ENCODE measurements at places on chromosomes 5 and 9. TPM values are rescaled to one million over a fixed set of nuclear protein-coding genes. Genes with fewer than 3 reads are reported as not detected.

The MATR3 gene
- total RNA-seq = 183 TPM

The NEUROG1 gene
- not detected for total RNA-seq

The SGTB gene
- total RNA-seq = 25.3 TPM

The MRRF gene
- total RNA-seq = 29.0 TPM

The SLC6A18 gene
- total RNA-seq = not detected

The NUTM2G gene
- total RNA-seq = not detected

DNA sequence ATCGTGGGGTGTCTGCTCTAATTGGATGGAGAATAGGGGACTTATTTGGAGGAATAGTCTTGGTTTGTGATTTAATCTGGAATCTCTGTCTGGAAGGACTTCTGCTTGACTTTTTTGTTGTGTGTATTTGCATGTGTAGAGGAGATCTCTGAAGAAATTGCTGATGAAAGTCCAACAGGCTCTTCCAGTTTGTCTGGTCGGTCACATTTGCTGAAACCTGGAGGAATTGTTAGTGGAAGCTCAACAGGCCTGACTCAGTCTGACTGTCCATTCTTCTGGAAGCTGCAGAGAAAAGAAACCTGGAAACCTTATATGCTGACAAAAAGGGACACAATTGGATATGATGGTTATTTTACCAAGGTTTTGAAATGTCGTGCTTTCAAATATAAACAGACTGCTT is 33.4 kb upstream of the TENT2 start:
- peaks cover 6% of the 10 kb centered on the region for H3K36me3 ChIP-seq
- DNase-seq = no peak
- H3K27me3 ChIP-seq = peaks cover 2% of the 10 kb centered on the region
- no peak overlapping the region for H3K4me3 ChIP-seq
- peaks cover 8% of the 10 kb centered on the region for H3K4me1 ChIP-seq
- H3K27ac ChIP-seq = no peak overlapping the region

DNA sequence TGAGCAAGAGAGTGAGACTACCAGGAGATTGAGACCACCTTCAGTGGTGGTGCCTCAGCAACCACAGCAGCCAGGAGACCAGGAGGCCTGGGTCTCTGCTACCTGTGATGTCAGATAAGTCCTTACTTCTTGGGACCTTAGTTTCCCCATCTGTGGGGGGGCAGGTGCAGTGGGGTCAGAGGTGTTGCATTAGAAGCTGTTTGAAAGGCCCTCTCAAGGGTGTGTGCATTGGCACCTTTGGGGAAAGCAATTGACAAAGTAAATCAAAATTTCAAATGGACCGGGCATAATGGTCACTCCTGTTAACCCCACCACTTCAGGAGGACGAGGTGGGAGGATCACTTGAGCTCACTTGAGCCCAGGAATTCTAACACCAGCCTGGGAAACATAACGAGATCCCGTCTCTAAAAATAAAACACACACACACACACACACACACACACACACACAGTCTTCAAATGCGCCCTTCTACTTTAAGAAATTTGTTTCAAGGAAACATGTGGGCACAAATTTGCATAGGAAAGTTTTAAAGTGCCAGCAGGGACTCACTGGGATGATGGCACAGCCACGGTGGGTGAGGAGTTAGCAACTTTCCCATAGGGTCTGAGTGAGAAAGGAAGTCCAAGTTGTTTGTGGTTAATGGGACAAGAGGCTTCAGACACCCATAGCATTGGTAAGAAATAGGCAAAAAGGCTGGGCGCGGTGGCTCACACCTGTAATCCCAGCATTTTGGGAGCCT is 1.3 kb upstream of the AK1 start:
- no peak overlapping the region for H3K4me3 ChIP-seq
- H3K27me3 ChIP-seq = peaks cover 2% of the 10 kb centered on the region
- H3K4me1 ChIP-seq = peaks cover 6% of the 10 kb centered on the region

- H3K36me3 ChIP-seq = no peaks in the 10 kb centered on the region
- H3K4me3 ChIP-seq = no peak overlapping the region
- no peaks in the 10 kb centered on the region for H3K27me3 ChIP-seq
- H3K27ac ChIP-seq = no peak overlapping the region
- H3K4me1 ChIP-seq = peaks cover 15% of the 10 kb centered on the region
Observed at GRCh38 chr9:121711281-121711680, 59.8 kb downstream of the DAB2IP start.

DNA sequence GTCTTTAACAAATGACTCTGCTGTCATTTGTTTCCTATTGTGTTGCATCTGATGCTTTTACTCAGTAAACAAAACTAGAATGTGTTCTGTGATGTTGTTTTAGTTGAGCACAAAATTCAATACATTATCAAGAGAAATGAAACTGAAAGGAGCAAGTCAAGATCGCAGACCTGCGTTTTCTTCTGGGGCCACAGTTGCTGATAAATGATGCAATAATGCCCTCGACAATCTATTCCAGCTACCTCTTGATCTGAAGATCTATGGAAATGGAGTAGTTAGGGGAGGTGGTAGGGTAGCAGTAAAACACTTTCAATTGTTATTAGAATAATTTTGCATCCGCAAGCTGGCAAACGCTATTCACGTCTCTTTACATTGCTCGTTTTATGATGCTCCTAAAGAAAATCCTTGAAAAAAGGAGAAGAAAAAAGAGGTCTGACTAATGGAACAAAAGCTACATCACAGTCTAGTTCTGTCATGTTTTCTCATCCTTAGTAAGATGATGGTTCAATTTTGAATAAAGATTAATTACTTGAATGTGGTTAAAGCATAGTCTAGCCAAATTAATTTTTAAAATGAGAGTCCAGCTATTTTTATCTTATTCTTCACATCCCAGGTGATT is 1.6 kb downstream of the ZNF366 start:
- H3K4me1 ChIP-seq = no peaks in the 10 kb centered on the region
- no peaks in the 10 kb centered on the region for H3K36me3 ChIP-seq
- peaks cover 23% of the 10 kb centered on the region for H3K27me3 ChIP-seq
- peak overlapping the region; percentile 13 for H3K4me3 ChIP-seq
- no peak overlapping the region for H3K27ac ChIP-seq

GRCh38 chr5:99068944-99069650 is 140.3 kb upstream of the CHD1 start:
- H3K4me1 ChIP-seq = no peaks in the 10 kb centered on the region
- H3K4me3 ChIP-seq = no peak overlapping the region
- no peak for DNase-seq
- peaks cover 5% of the 10 kb centered on the region for H3K27me3 ChIP-seq

- no peak overlapping the region for H3K27ac ChIP-seq
- no peaks in the 10 kb centered on the region for H3K4me1 ChIP-seq
- DNase-seq = no peak
Observed at GRCh38 chr5:156188016-156188415, 138.9 kb upstream of the SGCD start.

DNA sequence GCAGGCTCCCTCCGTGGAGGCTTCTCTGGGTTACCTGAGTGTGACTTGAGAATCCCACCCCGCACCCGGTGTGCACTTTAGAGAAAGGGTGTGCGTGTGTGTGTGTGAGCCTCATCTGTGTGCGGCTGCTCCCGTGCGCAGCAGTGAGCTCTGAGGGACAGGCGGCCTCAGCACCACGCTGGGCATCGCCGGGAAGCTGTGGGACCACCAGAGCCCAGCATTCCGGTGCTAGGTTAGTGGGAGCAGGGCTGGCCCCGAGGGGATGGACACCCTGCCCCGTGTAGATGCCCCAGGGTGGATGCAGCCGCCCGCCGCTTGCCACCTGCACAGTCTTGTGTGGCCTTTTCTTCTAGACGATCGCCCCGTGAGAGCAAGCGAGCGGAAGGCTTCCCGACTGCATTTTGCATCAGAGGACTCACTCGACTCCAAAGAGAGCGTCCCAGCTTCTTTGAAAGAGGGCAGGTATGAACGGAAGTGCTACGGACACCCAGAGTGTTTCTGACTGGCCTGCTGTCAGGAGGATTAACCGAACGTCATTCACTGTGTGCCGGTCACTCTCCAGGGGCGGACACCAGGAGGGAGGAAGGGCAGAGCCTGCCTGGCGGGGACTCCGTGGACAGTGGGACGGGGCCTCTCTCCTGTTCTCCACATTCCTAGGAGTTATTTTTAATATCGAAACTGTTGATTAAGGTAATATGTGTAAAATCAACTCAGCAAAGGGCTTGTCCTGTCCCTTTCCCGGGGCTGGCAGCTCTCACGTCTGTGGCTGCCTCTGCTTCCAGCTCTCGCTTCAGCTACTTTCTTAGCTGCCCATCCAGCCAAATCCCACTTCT is 12.2 kb downstream of the CEP72 start:
- no peak for DNase-seq
- H3K27ac ChIP-seq = no peak overlapping the region

GRCh38 chr5:1245905-1246576 is 20.9 kb downstream of the SLC6A18 start:
- no peak overlapping the region for H3K4me3 ChIP-seq
- no peaks in the 10 kb centered on the region for H3K4me1 ChIP-seq
- no peak for DNase-seq
- H3K27ac ChIP-seq = no peak overlapping the region
- peaks cover 10% of the 10 kb centered on the region for H3K27me3 ChIP-seq
- no peaks in the 10 kb centered on the region for H3K36me3 ChIP-seq

DNA sequence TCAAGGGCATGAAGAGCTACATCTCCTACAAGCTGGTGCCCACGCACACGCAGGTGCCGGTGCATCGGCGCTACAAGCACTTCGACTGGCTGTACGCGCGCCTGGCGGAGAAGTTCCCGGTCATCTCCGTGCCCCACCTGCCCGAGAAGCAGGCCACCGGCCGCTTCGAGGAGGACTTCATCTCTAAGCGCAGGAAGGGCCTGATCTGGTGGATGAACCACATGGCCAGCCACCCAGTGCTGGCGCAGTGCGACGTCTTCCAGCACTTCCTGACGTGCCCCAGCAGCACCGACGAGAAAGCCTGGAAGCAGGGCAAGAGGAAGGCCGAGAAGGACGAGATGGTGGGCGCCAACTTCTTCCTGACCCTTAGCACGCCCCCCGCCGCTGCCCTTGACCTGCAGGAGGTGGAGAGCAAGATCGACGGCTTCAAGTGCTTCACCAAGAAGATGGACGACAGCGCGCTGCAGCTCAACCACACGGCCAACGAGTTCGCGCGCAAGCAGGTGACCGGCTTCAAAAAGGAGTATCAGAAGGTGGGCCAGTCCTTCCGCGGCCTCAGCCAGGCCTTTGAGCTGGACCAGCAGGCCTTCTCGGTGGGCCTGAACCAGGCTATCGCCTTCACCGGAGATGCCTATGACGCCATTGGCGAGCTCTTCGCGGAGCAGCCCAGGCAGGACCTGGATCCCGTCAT is 1.4 kb downstream of the SNX18 start:
- H3K36me3 ChIP-seq = peaks cover 12% of the 10 kb centered on the region
- H3K27ac ChIP-seq = peak overlapping the region; percentile 35
- H3K27me3 ChIP-seq = peaks cover 3% of the 10 kb centered on the region
- H3K4me3 ChIP-seq = peak overlapping the region; percentile 79
- H3K4me1 ChIP-seq = peaks cover 40% of the 10 kb centered on the region
- no peak for DNase-seq

GRCh38 chr9:123421801-123422455 is 65.9 kb downstream of the CRB2 start:
- no peak overlapping the region for H3K27ac ChIP-seq
- no peaks in the 10 kb centered on the region for H3K27me3 ChIP-seq
- peak; percentile 10 for DNase-seq
- H3K4me3 ChIP-seq = no peak overlapping the region

All from activated naive CD8-positive, alpha-beta T cell treated with anti-CD3 and anti-CD28 coated beads, Interleukin-2, amount 10 ng/mL, durations not matched to agents 7 days and 5 days (primary cell).